ENCODE measurements at places on chromosomes 13 and 19.
A peak's percentile ranks its signal among the peaks of the same experiment; 100 is the strongest.

GRCh38 chr19:10207026-10207425, 12.3 kb upstream of the DNMT1 start:
- no peak for DNase-seq

DNA sequence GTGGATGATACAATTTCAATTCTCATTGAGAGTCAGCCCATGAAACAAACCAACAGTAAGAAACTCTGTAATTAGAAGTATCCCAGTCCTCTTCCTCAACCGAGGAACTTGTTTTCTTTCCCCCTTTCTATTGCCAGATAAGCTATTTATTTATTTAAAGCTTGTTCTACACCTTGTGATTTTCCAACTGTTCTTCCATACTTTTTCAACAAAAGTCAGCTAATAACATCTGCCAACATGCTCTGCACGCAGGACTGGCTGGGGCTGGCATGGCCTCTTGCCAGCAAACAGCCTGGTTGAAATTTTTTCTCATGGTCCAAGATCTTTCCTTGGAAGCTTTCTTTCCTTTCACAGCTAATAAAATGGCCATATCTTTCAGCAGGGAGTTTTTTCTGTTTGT, 2.9 kb upstream of the IRS2 start:
- DNase-seq, result no peak

- DNase-seq, result no peak
Measured at GRCh38 chr19:18308051-18308947, 14.6 kb downstream of the LSM4 start.

DNA sequence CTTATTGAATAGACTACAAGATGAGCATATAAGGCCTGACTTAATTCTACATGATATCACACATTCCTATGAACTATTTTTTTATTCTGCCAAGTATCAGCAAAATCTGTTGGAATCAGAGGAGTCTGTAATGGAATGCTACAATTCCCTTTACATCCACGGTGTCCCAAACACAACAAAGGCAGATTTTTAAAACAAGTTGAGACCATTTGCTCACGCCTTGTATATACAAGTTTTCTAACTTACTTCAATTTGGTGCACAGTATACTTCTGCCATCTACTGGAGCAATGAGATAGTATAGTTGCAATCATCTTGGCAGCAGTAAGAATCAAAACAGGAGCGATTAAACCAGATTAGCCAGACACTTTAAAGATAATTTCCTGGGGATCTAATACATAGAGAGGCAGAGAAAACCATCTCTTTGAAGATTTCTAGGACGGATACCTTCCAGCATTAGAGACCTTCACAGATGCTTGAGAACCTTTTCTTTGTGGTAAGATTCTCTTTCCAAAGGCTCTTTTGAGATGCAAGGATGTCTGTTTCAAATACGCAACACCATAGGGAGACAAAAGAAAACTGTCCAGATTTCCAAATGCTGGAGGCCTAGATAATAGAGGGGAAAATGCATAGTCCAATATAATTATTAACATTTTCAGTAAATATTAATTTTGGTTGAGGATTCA, 302.0 kb upstream of the MIR17HG start:
- DNase-seq, result no peak

DNA sequence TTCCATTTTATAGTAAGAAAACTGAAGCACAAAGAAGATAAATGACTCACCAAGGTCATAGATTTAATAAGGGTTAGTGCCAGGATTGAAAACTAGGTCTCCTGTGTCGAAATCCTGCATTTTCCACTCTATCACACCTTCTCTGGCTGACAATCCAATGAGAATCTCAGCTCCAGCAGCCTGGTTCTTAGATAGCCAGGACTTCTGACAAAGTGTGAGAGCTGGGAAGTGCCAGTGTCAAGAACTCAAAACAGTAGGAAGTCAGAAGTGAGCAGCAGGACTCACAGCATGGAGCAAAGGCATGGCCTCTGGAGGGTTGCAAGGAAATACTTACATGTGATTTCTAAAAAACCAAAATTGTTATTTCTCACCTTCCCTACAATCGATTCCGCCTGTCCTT, 24.3 kb downstream of the KCTD12 start:
- no peak for DNase-seq

DNA sequence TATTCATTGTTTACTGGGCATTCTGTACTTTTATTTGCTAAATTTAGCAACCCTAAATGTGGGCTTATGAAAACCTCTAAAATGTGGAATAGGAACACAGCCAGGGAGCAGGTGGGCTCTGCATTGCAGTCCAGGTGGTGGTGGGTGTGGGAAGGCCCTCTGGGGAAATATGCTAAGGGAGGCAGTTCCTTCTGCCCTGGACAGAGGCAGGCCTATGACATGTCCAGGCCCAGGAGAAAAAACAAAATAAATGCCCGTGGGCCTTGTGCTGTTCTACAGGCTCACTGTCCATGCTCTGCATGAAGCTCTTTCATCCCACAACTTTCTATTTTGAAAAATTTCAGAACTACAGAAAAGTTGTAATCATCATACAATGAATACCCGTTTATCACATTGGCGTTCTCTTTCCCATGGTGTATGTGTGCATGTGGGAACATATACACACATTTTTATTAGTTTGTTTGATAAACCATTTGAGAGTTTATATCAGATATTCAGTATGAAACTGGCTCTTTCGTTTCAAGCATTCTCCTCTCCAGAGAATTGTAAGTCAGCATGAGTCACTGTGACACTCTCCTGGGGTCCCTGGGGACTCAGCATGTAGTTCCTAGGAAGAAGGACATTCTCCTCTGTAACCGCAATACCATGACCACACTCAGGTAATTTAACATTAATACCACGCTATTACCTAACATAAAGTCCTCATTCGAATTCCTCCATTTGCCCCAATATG, 505.3 kb downstream of the COG6 start:
- DNase-seq, result no peak

DNA sequence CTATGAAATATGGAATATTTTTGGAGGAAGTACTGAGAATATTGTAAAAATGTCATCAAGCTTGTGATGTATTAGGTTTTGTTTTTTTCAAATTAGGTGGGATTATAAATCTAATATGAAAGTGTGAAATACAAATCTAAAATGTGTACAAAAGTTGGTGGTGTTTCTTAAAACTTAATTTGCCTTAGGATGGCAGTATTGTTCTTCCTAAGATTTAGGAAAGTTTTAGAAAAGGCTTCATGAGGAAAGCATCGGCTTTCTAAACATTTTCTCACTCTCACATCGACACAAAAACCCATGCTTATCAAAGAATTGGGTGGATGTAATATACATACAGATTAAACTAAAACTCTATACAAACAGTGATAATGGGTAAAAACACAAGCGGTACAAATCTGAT, 972.0 kb upstream of the PCDH20 start:
- DNase-seq, result peak; percentile 0

- DNase-seq, result no peak
Measured at GRCh38 chr13:97108530-97108900, 113.6 kb upstream of the MBNL2 start.

DNA sequence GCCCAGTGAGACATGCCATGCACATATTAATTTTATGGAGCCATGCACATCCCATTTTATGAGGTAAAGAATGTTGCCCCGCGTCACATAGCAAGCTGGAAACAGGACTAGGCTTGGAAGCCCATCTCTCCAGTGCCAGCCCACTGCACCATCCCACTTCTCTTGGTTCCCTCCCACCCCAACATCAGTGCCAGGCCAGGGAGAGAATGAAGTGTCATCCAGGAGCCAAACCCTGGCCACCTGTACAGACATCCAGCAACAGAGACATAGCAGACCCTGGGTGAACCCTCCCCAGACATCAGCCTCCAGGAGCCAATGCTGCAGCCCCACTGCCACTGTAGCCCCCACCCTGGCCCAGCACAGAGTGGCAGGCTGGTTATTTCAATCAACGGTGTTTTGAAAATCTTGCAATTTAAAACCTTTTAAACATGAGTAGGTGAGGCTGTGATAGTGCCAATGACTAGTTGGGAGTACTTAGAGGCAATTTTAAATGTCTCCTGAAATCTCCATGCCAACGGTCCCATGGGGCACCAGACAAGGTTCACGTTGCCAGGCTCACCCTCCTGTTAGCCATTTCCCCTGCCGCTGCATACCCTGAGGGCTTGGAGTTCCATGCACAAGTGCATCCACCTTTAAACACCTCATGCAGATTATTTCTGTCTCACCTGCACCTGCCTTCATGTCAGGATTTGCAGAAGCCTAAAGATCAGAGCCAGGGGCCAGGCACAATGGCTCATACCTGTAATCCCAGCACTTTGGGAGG, 34.7 kb downstream of the VSTM2B start:
- no peak for DNase-seq

DNA sequence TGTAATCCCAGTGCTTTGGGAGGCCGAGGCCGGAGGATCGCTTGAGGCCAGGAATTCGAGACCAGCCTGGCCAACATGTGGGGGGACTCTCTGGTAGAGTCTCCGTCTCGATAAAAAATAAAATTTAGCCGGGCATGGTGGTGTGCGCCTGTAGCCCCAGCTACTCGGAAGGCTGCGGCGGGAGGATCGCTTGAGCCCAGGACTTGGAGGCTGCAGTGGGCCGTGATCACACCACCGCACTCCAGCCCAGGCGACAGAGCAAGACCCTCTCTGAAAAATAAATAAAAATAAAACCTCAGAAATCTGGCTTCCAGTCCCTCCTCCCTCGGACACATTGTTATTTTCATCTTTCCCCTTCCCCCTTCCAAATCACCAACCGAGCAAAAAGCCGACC, 332 bp downstream of the IRGQ start:
- no peak for DNase-seq

- no peak for DNase-seq
Measured at GRCh38 chr13:96450326-96451020, 360.6 kb downstream of the HS6ST3 start.

DNA sequence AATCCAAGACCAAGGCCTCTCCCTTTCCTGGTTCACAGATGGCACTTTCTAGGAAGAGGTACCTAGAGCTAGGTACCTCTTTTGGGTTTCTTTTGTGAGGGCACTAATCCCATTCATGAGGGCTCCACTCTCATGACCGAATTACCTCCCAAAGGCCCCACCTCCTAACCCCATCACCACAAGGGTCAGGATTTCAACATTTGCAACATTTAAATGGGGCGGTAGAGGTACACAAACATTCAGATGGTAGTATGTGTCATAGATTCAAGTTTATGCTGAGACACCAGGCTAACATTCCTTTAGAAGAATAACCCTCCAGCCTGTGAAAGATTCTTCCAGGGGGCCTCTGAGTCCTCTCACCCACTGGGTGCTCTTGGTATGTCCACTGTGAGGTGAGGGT, 116.3 kb downstream of the FOXO1 start:
- no peak for DNase-seq

DNA sequence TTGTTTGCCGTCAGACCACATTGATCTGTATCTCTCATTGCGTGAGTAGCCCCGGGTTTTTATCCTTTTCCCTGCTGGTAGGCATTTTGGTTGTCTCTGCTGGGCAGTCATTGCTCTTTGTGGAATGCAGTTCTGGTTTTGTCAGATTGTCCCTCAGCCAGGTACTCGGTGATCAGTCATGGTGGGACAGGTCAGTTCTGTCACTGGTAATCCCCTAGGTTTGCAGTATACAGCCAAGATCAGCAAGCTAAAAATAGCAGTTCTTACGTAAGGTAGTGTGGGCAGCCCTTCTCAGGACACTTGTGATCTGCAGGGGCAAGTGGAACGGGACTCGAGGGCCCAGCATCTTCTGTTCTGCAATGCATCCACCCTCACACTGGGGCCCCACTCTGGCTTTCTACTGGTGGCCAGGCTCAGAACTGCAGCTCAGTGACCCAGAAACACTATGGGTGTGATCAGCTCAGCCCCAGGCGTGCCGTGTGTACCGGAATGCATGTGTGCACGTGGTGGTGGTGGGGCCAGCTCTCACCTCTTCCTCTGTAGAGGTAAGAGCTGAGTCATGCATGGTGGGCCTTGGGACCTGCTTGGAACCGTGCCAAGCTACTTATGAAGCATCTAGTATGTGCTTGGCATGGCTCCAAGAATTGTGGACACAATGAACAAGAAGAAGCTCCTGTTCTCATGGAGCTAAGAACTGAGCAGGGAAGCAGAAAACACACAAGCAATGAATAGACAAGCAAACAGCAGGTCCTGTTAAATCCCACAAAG, 6.3 kb downstream of the PLEKHF1 start:
- no peak for DNase-seq

DNA sequence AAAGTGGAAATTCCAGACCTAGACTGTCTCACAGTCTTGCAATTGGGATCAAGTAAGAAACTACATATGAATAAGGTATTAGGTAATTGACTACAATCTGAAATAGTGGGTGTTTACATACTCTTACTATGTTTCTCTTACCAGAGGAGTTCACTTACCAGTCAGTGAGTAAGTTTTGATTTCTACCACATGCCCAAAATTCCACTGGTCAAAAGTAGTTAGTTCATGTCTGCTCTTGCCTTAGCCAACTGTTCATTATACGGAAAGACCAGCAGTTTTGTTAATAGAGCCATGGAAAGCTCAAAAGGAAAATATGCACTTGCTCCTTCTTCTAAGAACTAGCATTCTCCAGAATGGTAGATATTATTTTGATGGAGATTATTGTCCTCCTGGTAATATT, 490.8 kb downstream of the RFC3 start:
- no peak for DNase-seq

GRCh38 chr19:16714702-16715287, 4.9 kb upstream of the NWD1 start:
- no peak for DNase-seq

DNA sequence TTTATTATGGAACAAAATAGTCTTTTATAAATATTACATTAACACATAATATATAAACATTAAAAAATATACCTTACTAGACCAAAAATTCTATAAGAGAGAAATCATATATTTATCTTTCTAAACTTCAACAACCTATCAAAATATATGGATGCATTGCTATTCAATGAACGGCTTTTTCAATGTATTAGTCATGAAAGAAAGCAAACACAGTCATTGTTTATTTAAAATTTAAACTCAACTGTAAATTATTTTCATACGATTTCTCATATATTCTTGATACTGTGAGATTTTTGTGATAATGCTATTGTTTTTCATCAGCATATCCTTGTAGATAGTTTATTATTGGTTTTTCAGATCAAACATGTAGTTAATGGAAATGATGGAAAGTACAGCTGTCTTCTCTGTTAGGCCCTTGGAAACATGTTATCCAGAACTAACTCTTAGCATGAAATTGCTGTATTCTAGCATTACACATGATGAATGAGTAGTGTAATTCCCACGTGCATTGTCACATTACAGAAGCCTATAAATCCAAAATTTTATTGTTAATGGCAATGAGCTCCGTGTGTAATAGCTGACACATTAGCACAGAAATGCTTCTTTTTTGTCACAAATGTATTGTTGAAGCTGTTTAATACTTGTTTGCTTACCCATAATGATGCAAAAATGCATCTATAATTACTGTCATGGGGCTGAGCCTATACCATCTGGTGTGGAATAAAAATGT, 1639.9 kb downstream of the SLITRK5 start:
- DNase-seq, result no peak

GRCh38 chr13:108760541-108760940, 131.1 kb downstream of the MYO16 start:
- DNase-seq, result no peak

GRCh38 chr19:20503476-20503875, 62.1 kb downstream of the ZNF737 start:
- DNase-seq, result no peak

DNA sequence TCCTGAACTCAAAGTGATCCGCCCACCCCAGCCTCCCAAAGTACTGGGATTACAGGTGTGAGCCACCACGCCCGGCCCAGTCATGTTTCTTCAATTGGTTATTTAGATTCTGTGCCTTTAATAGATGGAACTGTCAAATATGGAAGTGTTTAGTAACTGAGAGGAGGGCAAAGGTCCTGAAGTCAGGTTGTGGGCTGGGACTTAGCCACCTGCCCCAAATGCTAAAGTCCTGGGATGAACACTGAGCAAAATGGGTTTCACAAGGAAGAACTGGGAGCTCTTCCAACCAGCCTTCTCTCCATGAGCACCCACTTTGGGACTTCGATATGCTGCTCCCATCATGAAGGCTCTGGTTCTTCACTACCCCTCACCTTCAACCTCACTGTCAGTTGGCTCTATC, 21.7 kb downstream of the AKAP8 start:
- no peak for DNase-seq
